NK-92 treated with Interleukin-12 subunit alpha and Interleukin-12 subunit beta, amount 100 ng/mL, for 24 hours (cell line): ENCODE measurements at places on chromosomes 7 and 10.
A peak's percentile ranks its signal among the peaks of the same experiment; 100 is the strongest.

DNA sequence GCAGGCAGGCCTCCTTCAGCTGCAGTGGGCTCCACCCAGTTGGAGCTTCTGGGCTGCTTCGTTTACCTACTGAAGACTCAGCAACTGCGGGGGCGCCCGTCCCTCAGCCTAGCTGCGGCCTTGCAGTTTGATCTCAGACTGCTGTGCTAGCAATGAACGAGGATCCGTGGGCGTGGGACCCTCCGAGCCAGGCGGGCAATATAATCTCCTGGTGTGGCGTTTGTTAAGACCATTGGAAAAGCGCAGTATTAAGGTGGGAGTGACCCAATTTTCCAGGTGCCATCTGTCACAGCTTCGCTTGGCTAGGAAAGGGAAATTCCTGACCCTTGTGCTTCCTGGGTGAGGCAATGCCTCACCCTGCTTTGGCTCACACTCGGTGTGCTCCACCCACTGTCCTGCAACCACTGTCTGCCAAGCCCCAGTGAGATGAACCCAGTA lies 159.2 kb upstream of the FOXP2 start:
- DNase-seq: no peak

DNA sequence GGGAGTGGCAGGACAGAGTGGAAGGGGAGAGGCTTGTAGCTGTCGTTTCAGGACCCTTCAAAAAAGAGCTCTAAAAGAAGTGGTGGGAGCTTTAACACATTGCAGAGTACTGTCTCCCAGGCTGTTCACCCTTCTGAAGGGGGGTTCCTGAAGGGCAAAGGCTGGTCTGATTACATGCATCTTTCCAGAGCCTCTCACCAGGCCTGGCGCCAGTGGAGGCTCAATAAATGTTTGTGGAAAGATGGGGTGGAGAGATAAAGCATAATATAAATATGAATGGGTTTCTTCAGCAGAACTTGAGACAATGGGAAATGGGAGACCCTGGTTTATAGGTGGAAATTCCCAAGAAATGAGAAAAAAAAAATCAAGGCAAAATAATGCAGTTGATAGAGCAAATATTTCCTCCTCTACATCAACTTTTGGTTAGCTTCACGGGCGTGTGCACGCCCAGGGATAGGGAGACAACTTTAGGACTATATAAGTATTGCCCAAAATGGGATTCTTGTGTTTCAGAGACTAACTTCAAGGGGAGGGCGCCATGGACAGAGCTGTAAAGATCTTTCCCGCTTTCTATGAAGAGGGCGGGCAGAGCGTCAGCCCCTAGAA lies 613 bp upstream of the BUB3 start:
- DNase-seq: no peak

GRCh38 chr10:116713846-116714245 lies 28.5 kb downstream of the HSPA12A start:
- no peak for DNase-seq

DNA sequence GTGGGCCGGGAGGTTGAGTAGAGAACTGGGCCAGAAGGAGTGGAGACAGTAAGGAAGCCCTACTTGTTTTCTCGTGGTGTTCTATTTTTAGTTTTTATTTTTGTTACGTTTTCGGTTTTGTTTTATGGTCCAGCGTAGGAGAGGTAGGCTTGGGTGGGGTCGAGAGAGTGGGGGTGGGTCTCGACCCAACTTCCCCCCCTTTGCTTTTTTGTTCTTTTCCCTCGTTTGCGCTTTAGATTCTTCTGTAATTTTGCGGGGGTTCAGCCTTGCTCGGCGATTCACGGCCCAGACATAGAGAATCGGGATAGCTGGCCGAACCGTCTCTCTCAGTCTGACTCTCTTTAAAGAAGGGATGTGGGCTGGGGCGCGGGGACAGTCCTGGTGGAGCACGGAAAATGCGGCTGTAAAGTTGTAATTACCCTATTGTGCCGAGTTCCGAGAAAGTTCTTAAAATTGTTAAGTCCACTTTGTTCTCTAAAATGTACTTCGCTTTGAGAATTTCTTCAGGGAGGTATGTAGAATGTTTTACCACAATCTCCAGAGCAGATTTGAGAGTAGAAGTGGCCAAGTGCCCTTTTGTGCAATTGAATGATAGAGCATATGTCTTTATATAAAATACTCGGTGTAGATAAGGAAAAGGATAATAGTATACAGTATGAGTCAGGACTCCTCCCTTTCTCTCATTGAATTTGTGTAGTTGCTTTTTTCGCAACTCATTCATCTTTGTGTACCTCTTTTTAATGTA lies 816 bp downstream of the DMTF1 start:
- no peak for DNase-seq

- no peak for DNase-seq
These were observed 61.7 kb upstream of the OIT3 start for GRCh38 chr10:72831696-72832409.

- no peak for DNase-seq
These were observed 90.9 kb downstream of the NT5C2 start for GRCh38 chr10:103102195-103102594.

GRCh38 chr7:137146552-137147337 lies 196.8 kb downstream of the PTN start:
- no peak for DNase-seq

GRCh38 chr7:116710764-116711452 lies 38.9 kb downstream of the MET start:
- no peak for DNase-seq

- no peak for DNase-seq
These were observed 319.7 kb upstream of the SP4 start for GRCh38 chr7:21108182-21108581.

GRCh38 chr10:64846700-64847099 lies 1325.5 kb downstream of the REEP3 start:
- DNase-seq: no peak

DNA sequence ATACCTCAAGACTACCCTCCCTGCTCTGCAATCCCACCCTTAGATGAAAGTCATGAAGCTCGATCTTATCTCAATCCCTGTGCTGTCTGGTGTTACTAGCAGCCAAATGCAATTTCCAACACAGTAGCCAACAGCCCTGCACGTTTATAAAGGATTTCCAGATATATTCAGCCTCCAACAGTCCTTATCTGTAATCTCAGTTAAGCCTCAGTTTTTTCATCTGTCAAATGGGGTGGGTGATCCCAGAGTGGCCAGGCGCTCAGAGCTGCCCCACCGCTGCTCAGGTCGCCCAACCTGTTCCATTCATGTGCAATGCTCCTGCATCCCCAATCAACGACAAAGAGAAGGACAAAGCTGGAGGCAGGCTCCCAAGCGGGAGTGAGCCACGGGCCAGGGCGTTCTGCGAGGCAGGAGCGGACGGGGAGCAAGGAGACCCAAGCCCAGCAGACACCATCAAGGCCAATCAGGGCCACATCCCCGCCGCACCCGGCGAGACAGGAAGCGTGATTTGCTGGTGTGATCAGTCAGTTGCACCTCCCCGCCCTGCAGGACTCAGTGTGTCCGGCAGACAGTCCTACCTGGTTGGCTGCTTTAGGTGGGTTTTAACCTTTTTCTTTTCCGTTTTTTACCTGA lies 19.7 kb downstream of the PDGFA start:
- DNase-seq: no peak

DNA sequence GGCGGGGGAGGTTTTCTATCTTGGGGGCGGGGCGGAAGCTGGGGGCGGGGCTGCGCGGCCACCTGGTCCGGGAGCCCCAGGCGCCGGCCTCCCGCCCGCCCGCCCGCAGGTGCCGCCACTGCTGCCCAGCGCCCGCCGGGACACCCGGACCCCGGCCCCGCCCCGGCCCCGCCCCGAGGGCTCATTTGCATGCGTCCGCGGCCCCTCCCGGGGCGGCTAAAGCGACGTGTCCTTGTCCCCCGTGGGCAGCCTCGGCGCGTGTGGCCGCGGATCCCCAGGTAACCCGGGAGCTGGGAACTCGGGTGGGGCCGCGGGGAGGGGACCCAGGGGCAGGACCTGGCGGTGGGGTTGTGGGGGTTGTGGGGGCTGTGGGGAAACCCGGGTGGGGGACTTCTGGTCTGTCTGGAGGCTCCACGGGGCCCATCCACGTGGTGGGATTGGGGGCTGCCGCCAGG lies at the start of gene BHLHA15:
Gene BHLHA15, plus strand, starts transcription at position 219 of the 455 bp plus-strand sequence. CDS start 871 bp downstream, outside the sequence.
- DNase-seq: no peak

- DNase-seq: no peak
These were observed 28.5 kb upstream of the PSMG3 start for GRCh38 chr7:1598286-1598685.

DNA sequence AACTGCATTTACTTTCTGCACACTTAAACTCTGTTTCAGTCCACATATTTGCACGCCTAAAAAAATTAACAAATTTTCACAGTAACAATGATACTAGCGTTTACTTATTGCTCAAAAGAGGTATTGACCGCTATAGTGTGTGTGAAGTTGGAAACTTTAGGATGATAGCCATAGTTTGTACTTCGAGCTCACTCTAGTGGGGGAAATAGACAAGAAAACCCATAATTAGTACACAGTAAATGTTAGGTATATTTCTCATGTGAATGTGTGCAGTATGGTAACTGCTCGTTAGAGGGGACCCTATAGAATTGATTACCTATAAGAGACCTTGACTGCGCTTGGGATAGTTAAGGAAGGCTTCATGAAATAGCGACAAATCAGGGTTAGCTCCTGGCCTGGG lies 238.4 kb downstream of the AUTS2 start:
- no peak for DNase-seq

DNA sequence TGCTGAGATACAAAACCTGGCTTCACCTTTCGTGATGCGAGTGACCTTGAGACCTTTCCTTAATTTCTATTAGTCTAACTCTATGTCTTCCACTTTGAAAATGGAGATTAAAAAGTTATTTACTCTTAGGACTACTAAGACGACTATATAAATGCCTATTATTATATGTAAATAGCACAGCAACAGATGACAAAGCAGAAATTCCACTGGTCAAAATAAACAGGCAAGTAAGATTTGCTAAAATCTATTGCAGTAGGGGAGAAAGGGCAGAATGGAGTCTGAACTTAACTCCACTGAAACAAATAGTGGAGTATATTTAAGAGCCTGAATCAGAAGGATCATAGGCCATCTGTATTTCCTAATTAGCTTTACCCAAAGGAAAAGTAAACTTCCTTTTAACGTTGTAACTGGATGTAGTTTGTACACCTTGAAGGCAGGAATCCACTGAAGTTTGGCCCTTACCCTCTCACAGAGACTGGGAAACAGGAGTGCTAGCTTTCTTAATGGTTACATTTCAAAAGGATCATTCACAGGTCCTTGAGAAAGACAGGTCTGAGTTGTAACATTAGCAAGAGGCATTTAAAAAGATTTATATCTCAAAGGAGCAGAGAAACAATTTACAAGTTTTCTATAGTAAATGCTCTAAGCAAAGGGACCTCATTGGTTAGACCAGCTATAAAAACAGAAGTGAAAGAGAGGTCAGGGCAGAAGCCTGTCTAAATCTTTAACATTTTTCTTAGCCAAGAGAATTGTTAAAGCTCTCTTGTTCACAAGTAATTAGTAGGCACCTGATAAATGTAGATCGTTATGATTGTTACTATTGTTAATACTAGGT lies 332.5 kb downstream of the ZWINT start:
- no peak for DNase-seq

GRCh38 chr10:102919992-102920739 lies 2.1 kb downstream of the CNNM2 start:
- DNase-seq: no peak

- peak; percentile 20 for DNase-seq
These were observed 4.2 kb downstream of the IKZF1 start for GRCh38 chr7:50308532-50309385.

- no peak for DNase-seq
These were observed 3.6 kb upstream of the HOXA11 start for GRCh38 chr7:27188386-27189294.

- no peak for DNase-seq
These were observed 58.3 kb downstream of the CDHR3 start for GRCh38 chr7:106021151-106022067.

- no peak for DNase-seq
These were observed 22.5 kb upstream of the HIBADH start for GRCh38 chr7:27685209-27685608.

DNA sequence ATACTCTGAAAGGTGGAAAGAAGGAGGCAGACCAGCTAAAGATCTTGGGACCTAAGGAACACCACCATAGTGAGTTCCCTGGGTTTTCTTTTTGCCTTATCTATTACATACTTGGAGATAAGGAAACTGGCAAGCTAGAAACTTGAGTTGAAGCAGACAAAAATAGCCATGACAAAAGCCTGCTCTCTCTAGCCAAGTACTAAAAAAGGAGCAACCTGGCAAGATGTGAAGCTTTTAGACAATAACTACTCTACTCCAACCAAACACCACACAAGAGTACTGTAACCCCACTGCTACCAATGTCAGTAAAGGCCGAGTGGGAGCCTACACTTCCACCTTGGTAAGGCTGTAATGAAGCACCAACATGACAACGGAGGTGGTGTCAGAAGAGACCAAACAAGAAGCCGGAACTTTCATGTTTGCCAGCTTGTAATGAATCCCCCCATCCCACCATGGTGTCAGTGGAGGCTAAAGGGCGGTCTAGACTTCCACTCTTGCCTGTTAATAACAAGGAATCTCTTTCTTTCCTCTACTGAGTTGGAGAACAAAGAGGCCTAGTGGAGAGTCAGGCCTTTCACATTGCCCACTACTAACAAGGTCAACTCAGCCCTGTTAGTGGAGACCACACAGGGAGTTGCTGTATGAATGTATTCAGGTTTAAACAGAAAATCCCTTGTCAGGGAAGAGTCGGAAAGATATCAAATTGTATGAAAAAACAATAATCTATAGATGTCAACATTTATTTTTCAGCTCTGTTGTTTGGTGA lies 55.8 kb upstream of the DYNC1I1 start:
- DNase-seq: no peak

GRCh38 chr7:75762350-75762917 lies 9.6 kb downstream of the CCL26 start:
- no peak for DNase-seq

DNA sequence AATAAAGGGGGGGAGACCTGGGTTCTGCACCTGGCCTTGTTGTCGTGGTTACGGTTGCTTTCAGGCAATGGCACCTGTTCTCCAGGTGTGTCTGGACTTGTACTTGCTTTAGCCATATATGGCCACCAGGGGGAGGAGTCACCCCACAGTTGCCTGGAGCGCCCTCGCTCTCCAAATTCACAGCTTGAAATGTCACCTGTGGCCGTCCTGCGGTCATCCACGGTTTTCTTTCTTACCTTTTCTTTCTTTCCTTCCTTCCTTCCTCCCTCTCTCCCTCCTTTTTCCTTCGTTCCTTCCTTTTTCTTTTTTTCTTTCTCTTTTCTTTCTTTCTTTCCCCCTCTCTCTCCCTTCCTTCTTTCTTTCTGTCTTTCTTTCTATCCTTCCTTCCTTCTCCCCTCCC lies 157.2 kb upstream of the ZNF92 start:
- peak; percentile 54 for DNase-seq

- no peak for DNase-seq
These were observed 739 bp upstream of the MEST start for GRCh38 chr7:130490888-130491804.
